ENCODE measurements at places on chromosomes 6 and 20. TPM values are rescaled to one million over a fixed set of nuclear protein-coding genes. Genes with fewer than 3 reads are reported as not detected.

C20orf204 gene
- 1.3 TPM for total RNA-seq

HLA-DQB2 gene
- total RNA-seq = 56.3 TPM

PPIL6 gene
- total RNA-seq = 18.1 TPM

MLIP gene
- 0.51 TPM for total RNA-seq

SMOC2 gene
- 5.3 TPM for total RNA-seq

HSPA12B gene
- total RNA-seq = 28.3 TPM

ZC2HC1B gene
- total RNA-seq = 0.28 TPM

COL19A1 gene
- total RNA-seq = 0.80 TPM

MYMX gene
- not detected for total RNA-seq

VNN1 gene
- total RNA-seq = 3.5 TPM

CST3 gene
- 726 TPM for total RNA-seq

BPIFB2 gene
- 2.3 TPM for total RNA-seq

SASH1 gene
- 114 TPM for total RNA-seq

SIRPB2 gene
- 4.7 TPM for total RNA-seq

DYNLRB1 gene
- total RNA-seq = 77.3 TPM

ZNF334 gene
- total RNA-seq = 7.0 TPM

DNA sequence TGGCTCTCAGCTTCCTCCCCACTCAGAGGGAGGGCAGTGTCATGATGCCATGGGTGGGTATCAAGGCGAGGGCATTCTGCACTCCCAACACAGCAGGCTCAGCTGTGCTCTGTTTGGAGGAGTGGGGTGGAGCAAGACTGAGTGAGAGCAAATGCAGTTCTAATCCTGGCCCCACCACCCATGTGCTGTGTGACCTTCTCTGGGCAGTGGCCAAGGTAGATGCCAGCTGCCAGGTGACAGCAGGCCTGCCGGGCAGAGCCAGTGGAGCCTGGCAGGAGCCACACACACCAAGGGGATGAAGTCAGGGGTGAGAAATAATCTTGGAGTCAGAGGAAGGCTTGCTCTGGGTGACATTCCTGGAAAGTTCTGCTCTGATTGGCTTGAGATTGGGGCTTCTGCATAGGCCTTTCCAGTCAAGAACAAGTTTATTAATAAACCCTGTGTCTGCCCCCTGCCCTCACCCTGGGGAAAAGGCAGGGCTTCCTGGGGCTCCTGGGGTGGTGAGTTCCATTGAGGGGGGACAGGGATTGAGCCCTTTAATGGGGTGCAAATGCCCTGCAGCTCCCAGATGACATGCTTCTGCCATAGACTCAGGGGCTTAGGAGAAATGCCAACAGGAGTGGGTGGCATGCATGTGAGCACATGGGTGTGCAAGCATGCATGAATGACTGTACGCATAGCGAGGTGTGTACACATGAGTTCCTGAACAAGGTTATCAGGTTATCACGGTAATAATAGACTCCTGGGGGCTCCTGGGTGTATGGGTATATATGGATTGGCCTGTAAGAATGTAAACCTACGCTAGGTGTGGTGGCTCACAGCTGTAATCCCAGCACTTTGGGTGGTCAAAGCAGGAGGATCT lies 134.2 kb downstream of the MRPL14 start:
- DNase-seq = no peak

GRCh38 chr6:45609141-45609638 lies 231.5 kb upstream of the SUPT3H start:
- DNase-seq = no peak

DNA sequence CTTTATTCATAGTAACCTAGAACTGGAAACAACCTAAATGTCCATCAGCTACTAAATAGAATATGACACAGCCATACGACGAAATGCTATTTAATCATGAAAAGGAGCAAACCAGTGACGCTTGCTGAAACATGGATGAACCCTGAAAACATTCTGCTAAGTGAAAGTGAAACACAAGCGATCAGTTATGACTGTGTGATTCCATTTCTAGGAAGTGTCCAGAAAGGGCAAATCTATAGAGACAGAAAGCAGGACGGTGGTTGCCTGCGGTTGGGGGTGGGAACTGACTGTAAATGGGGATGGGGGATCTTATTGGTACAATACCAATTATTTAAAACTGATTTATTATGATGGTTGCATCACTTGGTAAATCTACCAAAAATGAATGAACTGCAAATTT lies 126.8 kb downstream of the IPCEF1 start:
- DNase-seq = no peak

GRCh38 chr20:63074631-63075030 lies 67.9 kb upstream of the BHLHE23 start:
- DNase-seq = no peak

- DNase-seq = no peak
Measured at GRCh38 chr6:156378853-156379252, 398.3 kb upstream of the ARID1B start.

- peak; percentile 78 for DNase-seq
Measured at GRCh38 chr6:155327326-155328073, 13.2 kb upstream of the TFB1M start.

- no peak for DNase-seq
Measured at GRCh38 chr6:144395826-144396225, 110.7 kb downstream of the UTRN start.

DNA sequence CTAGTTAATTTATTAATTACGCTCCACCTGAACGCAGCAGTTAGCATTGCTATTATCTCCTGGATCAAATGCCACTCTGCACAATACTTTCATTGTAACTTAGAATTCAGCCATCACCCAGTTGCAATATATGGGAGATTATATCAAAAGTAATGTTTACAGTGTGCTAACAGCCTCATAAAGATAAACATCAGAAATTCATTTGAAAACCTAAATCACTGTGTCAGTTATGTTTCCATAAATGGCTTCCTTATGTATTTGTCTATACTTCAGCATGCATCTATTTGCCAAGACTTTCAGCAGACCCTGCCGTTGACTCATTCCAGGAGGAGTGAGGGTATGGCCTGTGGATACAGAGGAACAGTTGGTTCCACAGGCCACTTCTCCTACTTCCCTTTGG lies 300.1 kb downstream of the TFAP2B start:
- no peak for DNase-seq

GRCh38 chr6:164370773-164371172 lies 938.6 kb downstream of the C6orf118 start:
- DNase-seq = no peak

- DNase-seq = no peak
Measured at GRCh38 chr6:35442693-35443092, 9.4 kb upstream of the FANCE start.

- no peak for DNase-seq
Measured at GRCh38 chr6:163460307-163460782, 45.8 kb downstream of the QKI start.

- peak; percentile 93 for DNase-seq
Measured at GRCh38 chr6:151240036-151240685, 394 bp downstream of the AKAP12 start.

DNA sequence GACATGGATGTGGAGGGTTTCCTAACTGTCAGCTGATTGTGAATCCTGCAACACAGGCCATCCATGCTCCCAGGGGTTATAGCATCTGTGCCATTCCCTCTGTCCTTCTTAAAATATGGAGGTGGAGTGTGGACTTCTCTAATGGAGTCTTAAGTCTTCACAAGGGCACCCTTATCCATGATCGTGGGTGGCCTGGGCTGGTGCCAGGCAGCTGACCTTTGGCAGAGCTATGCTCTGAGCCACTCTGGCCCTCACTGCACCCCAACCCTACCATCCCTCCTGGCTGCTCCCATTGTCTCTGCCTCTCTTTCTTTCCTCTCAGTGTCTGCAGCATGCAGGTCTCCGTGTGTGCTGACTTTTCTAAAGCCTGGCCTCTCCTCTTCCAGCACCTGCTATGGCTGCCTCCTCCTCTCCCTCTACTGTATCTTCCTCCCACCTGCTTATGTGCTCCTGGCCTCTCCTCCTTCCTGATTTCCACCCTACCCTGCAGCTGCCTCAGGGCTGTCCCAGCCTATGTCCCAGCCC lies 11.2 kb upstream of the PCMTD2 start:
- DNase-seq = no peak

- DNase-seq = peak; percentile 95
Measured at GRCh38 chr20:4064144-4064909, 49.0 kb upstream of the RNF24 start.

- DNase-seq = peak; percentile 7
Measured at GRCh38 chr6:137487869-137488149, 6.4 kb downstream of the OLIG3 start.

DNA sequence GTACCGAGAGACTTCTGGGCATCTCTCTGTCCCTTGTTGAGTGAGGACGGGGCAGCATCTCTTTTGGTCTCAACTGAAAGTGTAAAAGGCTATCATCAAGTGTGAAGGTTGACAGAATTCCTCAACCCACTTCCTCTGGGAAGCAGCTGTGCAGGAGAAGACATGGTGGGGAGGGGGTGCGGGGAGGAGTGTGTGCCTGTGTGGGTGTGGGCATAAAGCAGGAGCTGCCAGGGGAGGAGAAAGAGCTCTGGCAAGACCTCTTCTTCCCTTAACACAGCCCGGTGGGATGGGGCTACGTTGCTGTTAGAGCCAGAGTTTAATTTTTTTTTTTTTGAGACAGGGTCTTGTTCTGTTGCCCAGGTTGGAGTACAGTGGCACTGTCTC lies 31.8 kb downstream of the CPXM1 start:
- DNase-seq = no peak

DNA sequence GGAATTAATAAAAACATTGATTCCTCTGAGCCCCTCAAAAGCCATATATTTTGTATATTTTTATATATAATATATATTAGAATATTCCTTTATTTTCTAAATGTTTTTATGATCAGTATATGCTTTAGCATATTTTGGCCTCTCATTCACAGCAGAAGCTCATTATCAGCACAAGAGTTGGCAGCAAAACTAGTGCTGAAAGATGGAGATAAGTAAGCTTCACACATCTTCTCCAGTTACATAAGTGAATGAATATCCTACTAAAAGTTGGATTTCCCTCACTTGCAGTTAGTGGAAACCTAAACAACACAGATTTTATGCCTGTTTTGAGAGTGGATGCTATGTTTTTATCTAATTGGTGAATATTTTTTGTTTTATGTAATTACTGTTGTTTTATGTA lies 1303.8 kb upstream of the ADGRB3 start:
- no peak for DNase-seq

DNA sequence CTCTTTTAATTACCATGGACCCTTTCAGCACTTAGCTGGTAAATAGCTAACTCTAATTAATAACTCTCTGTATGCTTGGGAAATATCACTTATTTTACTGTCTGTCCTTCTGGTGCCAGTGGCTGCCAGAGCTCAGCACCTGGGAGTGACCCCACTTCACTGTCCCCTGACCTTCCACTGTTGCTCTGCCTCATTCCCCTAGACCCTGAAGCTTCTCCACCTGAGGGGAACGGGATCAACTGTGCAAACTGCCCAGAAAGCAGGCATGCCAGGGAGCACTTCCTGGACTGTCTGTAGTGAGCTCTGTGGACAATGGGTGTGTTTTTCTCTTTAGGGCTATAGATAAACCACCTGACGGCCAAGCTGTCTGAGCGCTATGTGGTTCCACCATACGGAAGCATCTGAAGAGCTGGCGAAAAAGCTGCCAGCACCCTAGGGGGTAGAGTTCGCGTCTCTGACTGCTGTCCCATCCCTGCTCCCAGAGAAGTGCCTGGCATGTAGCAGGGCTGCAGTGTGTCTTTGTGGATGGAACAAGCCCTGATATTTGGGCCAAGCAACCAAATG lies 106.3 kb upstream of the FOXA2 start:
- DNase-seq = no peak

DNA sequence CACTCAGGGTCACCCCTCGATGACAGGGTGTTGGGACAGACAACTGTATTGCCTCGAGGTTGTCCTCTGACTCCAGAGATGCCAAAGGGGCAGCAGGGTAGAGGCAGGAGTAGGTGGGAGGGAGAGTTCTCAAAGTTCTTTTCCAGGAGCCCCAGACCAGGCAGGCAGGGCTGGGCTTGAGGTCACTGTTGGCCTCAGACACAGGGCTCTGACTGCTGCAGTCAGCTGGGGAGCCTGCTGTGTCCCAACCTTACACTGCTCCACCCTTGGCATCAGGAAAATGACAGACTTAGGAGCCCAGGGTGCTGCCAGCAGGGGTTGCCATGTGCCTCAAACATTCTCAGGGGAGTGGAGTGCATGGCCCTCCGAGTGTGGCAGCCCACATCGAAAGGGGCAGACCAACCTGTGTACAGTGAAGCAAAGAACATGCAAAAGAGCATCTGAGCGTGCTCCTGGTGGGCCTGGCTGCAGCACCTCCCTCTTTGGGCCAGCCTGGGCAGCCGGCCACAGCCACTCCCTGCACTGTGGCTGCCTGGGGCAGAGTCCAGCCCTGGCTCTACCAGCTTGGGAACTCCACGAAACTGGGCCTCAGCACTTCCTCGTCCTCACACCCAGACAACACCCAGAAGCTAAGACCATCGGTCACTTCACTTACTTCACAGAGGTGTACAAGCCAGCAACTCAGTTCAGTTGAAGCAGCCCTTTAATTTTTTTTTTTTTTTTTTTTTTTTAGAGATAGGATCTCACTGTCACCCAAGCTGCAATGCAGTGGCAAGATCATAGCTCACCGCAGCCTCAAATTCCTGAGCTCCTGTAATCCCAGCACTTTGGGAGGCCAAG lies 24.0 kb downstream of the C6orf132 start:
- DNase-seq = no peak

DNA sequence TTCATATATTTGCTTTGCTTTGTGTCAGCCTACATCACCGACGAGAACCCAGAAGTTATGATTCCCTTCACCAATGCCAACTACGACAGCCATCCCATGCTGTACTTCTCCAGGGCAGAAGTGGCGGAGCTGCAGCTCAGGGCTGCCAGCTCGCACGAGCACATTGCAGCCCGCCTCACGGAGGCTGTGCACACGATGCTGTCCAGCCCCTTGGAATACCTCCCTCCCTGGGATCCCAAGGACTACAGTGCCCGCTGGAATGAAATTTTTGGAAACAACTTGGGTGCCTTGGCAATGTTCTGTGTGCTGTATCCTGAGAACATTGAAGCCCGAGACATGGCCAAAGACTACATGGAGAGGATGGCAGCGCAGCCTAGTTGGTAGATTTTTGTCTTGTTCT lies 28.5 kb downstream of the DSE start:
- no peak for DNase-seq

- no peak for DNase-seq
Measured at GRCh38 chr20:2053615-2054014, 48.0 kb upstream of the STK35 start.

GRCh38 chr20:54212226-54212625 lies 4.3 kb downstream of the PFDN4 start:
- no peak for DNase-seq

DNA sequence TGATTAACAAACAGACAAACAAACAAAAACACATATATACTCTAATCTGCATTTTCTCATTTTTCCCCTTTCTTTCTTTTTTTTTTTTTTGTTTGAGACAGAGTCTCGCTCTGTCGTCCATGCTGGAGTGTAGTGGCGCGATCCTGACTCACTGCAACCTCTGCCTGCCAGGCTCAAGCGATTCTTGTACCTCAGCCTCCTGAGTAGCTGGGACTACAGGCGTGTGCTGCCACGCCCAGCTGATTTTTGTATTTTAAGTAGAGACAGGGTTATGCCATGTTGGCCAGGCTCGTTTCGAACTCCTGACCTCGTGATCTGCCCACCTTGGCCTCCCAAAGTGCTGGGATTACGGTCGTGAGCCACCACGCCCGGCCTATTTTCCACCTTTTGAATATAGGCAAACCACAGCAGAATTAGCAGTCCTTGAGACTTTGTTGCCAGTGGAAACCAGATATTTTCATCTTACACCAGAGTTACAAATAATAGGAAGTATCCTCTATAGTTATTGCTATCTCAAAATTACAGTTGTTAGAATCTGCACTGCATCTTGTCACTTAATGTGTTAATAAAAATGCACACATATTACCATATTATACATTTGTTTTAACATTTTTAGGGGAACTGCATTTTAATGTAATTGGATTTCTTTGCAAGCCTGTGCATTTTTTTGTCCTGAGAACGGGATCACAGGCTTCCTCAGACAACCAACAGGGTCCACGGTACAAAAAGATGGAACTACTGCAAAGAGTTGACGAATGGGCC lies 208.2 kb upstream of the ZNF217 start:
- no peak for DNase-seq

All from lung (tissue), 17 donors.